ENCODE measurements at places on chromosomes 16 and 17. TPM values are rescaled to one million over a fixed set of nuclear protein-coding genes. Genes with fewer than 3 reads are reported as not detected.

DNA sequence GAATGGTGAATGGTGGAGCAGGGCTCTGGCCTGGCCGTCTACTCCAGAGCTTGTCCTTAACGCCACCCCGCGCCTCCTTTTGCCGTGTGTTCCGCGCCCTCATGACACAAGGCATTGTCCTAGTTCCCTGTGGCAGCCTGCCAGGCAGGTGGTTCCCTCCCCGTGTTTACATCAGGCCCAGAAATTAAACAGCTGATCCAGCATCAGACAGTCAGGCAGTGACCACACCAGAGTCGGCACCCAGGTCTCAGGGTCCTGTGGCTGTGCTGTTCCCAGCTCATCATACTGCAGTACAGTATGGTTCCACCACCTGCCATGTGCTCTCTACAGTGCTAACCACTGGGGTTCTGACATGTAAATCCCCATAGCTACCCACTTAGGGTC, 119.7 kb downstream of the RAB11FIP4 start:
- DNase-seq = no peak

Gene KRT32
- 0.72 TPM for total RNA-seq

DNA sequence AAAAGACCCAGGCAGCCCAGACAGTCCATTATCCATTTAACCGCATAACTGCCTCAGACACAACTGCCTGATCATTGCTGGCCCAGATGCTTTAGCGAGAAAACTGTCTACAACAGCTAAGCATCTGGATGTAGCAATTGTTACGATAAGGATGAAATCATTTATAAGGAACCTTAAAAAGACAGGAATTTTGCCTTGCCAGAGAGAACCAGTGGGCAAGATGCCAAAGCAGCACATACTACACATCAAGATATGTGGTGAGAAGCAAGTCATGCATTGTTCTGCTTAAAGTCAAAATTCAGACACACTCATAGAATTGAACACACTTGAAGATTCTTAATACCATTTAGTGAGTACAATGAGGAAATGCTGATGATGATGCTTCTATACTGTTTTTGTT, 1525.3 kb downstream of the CDH8 start:
- no peak for DNase-seq

Gene BANP
- total RNA-seq = 22.6 TPM

DNA sequence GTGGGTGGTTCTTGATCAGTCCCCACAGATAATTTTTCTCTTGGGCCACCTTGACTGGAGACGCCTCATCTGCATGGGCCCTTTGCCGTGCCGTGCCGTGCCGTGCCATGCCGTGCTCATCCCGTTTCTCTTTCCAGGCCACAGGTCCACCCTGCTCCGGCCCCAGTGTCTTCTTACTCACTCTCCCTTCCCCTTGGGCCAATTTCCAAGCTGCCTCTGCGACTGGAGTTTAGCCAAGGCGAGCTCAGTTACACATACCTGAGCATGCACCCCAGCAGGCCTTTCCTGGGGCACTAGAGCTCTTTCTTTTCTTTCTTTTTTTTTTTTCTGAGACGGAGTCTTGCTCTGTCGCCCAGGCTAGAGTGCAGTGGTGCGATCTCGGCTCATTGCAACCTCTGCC, 40.5 kb upstream of the MGAT5B start:
- no peak for DNase-seq

GRCh38 chr16:88599092-88599733, 29.0 kb downstream of the ZC3H18 start:
- DNase-seq = no peak

GRCh38 chr17:57607553-57608120, 137.5 kb downstream of the CCDC182 start:
- no peak for DNase-seq

GRCh38 chr17:33647956-33648355, 354.9 kb upstream of the ASIC2 start:
- no peak for DNase-seq

- DNase-seq = no peak
Measured at GRCh38 chr17:64626827-64627226, 35.3 kb downstream of the SMURF2 start.

Gene SHISA6
- not detected for total RNA-seq

GRCh38 chr17:73719588-73720071, 75.4 kb upstream of the SDK2 start:
- no peak for DNase-seq

Gene C17orf107
- total RNA-seq = 2.4 TPM

DNA sequence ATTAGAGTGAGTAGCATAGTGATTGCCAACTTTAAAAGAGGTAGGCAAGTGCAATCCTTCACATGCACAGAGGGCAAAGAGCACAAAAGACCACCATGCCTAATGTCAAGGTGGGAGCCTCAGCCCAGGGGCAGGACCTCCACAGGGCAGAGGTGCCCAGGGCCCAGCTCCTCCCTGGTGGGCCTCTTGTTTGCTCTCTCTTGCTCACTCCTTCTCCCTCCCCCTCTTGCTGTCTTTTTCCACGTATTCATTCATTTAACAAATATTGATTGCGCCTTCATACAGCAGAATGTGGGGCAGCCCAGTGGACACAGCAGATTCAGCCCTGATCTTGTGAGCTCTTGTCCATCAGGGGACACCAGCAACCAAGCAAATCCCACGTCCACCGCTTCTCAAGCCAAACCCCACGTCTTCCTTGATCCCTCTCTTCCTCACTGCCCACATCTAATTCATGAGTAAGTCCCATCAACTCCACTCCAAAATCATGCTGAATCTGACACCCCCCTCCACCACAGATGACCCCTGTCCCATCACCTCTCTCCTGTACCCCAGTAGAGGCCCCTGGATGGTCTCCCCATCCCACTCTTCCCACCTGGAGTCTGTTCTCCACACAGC, 44.1 kb upstream of the RPL38 start:
- no peak for DNase-seq

DNA sequence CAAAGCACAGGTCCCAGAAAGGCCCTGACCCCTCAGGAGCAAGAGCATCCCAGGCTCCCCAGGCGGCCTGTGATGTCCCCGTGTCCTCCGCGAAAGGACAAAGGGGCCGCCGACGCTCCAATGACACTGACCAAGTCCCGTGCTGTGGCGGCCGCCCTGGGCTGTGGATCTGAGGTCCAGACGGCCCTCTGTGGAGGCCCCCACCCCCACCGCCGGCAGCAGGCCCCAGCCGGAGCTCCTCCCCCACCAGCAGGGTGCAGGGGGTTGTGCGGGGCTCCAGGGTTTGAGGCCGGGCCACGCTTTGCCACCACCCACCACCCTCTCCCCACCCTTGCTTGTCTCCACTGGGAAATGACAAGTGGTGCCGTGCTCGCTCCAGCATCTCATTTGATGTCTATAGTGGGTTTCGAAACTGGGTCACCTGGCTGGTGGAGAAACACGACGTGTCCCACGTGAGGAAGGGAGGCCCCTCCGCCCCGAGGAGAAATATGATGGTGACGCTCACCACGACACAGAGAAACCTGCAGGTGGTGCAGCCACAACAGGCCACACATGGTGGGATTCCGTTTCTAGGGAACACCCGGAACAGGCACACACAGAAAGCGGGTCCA, 31.2 kb upstream of the ZNF469 start:
- DNase-seq = no peak

DNA sequence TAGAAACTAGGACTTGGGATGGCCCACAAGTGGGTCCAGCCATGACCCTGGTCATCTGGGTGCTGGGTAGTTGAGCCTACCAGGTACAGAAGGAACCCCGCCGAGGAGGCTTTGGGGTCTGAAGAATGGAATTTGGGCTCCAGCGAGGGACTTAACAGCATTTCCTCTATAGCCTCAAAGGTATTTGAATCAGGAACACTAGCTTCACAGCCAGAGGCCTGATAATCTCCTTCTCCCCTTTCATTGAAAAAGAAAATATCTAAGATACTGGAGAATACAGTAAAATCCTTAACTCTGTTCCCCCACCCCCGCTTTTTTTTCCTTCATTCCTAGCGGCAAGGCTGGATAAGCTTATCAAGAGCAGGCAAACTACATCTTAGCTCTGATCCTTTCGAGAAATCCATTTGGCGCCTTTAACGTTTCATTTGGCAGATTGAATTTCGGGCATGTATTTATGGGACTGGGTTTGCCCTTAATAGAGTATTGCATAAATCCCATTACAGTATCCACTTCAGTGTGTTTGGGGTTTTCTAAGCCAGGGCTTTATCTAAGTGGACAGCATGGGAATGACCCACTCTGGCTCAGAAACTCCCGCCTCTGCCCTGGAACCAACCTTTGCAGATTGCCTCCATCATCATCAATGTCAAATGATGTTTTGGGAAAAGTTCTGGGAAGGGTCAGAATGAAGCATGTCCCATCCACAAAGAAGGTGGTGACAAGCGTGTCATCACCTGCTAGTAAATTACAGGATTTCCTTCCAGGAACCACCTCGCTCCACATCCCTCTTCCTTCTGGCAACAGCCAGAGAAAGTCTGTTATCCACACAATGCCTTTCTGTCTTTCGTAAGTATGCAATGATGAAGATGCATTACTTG, 36.9 kb downstream of the XYLT1 start:
- DNase-seq = no peak

- DNase-seq = no peak
Measured at GRCh38 chr17:82740906-82741759, 5.7 kb downstream of the FN3K start.

GRCh38 chr17:67467500-67468455, 90.7 kb downstream of the PITPNC1 start:
- no peak for DNase-seq

Gene FBXO39
- not detected for total RNA-seq

Gene SLC2A4
- total RNA-seq = 0.31 TPM
